AML-193 (cell line): ENCODE measurements at places on chromosomes 3 and 15.

DNA sequence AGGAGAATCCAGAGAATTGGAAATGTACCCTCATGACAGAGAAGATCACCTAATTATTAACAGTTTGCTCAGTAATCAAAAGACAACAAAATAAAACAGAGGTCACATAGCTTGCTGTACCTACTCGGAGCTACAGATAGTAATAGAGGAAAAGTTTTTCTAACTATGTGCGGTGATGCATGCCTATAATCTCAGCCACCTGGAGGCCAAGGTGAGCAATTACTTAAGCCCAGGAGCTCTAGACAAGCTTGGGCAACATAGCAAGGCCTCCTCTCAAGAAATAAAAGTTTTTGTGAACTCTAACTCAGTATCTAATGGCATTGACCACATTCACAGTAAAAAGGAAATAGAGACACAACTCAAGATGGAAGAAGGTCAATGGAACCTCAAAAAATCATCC is 243.6 kb downstream of the ATP8B4 start:
- no peak for DNase-seq

- no peak for DNase-seq
These were observed 76.9 kb upstream of the IGSF10 start for GRCh38 chr3:151537726-151538125.

- DNase-seq = no peak
These were observed 9.3 kb upstream of the PRICKLE2 start for GRCh38 chr3:64234571-64234970.

DNA sequence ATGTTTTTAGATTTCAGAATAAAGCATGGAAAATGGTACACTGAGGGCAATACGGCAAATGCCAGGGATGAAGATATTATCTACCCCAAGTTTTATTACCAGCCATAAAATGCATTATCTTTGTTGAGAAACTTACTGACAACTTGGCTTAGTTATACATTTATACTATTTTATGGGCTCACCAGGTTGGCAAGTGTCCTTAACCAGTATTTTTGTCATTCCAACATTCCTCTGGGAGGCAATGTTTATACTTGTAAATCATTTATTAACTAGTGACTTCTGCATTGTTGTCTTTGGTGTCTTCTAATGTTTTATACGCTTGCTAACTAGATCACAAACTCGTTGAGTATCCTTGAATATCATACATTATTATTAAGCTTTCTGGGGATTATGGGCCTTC is 18.0 kb upstream of the ADGRG7 start:
- no peak for DNase-seq

GRCh38 chr3:189513281-189514117 is 117.7 kb upstream of the TP63 start:
- no peak for DNase-seq

DNA sequence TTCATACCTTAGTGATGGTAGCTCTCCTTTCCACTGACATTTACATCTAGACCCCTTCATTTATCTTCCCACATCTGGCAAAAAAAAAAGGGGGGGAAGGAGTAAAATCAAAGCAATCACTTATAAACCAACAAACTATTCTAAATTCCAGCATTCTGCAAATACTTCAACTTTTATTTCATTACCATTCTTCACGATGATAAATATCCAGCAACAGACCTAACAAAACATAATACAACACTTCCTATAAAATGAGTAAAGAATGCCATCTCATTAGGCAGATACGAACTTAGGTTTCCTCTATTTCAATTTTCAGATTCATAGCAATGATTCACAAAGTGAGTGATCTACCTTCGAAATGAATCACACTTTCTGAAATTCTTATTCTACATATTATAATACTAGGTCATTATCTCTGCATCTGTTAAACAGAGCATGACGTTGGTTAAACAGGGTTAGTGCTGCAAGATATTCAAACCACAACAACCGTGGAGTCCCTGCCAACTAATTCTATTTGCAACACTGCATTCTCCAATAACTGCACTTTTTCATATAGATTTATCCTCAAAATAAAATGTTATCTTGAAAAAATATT is at the start of gene LRRFIP2:
Gene LRRFIP2, minus strand, starts transcription at position 51 of the 595 bp plus-strand sequence. CDS start 25,599 bp downstream, outside the sequence.
- DNase-seq = peak; percentile 43

DNA sequence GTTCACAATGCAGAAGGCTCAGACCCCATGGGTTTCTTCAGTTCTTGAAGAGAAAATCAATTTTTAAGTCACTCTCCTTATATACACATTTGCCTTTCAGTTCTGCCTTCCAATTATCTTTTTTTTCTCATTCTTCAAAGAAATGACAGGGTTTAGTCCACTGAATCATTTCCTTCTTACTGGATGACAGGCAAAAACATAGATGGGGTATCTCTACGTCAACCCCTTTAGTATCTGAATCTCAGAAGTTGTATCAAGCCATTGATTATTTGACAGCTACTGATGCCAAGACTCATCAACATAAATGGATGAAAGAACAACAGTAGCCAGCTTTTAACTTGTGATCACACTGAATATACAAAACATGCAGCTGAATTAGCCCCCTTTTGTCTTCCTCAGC is 6.5 kb downstream of the ATOSA start:
- DNase-seq = no peak

GRCh38 chr3:170709046-170709445 is 123.2 kb upstream of the SLC7A14 start:
- peak; percentile 57 for DNase-seq

GRCh38 chr3:172711454-172711795 is 558 bp upstream of the NCEH1 start:
- peak; percentile 91 for DNase-seq

GRCh38 chr3:76021376-76021775 is 236.0 kb upstream of the ZNF717 start:
- DNase-seq = no peak

DNA sequence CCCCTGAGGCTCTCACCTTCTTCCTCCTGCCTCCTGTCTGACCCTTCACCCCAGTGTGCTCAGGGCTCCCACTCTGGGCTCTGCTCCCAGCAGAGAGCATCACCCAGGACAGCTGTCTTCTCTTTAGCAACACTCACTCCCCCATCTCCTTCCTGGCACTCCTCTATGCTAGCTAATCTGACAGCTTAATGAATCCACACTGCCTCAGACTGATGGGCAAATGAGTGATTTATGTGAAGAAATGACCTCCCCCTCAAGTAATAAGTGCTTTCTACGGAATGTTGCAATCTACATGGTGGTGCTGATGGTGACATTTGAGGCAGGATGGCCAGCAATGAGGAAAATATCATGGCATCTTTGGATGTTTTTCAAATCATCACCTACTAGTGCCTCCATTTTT is 83.6 kb downstream of the LSM3 start:
- DNase-seq = no peak

- peak; percentile 88 for DNase-seq
These were observed 49.4 kb downstream of the NFKBIZ start for GRCh38 chr3:101898752-101899169.

DNA sequence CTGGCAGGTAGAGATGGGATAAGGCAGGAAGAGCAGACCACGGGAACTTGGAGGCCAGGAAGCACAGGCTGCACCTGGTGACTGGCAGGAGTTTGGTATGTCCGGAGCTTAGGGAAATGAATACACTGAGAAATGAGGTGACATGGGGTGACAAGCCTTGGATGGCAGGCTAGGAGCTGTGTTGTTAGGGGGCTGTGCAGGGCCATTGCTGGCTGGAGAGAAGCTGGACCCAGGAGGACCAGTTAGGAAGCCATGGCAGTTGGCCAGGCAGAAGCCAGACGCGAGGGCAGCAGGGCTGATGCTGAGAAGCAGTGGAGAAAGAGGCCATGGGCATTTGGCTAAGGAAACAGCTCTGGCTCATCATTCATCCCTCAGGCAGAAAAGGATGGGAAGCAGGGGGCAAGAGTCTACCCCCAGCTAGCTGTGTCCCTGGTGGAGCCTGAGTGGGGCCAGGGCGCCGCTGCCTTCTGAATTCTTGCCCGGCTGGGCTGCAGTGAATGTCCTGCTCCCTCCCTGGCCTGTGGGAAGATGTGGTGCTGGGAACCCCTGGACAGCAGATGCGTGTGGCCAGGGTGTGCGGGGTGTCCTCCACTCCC is 255.8 kb downstream of the FAM43A start:
- DNase-seq = no peak

- DNase-seq = no peak
These were observed 36.9 kb downstream of the NCK1 start for GRCh38 chr3:136898954-136899353.

- no peak for DNase-seq
These were observed 307.1 kb upstream of the DPH6 start for GRCh38 chr15:35852818-35853624.

GRCh38 chr15:59116141-59116540 is 11.2 kb downstream of the CCNB2 start:
- no peak for DNase-seq

DNA sequence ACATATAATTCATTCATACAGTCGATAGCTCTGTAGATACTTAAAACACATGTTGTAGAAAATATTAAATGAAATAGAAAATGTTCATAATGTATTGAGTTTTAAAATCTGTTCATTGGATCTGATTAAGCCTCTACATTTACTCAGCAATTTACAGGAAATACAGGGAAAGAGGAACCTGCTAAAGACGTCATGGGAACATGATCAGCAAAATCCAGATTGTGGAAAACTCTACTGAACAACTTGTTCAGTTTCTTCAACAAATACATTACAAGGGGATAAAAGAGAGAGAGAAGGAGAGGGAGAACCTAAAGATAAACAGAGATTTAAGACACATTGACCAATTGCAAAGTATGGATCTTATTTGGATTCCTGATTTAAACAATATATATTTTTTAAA is 46.7 kb downstream of the KLHL6 start:
- DNase-seq = no peak

DNA sequence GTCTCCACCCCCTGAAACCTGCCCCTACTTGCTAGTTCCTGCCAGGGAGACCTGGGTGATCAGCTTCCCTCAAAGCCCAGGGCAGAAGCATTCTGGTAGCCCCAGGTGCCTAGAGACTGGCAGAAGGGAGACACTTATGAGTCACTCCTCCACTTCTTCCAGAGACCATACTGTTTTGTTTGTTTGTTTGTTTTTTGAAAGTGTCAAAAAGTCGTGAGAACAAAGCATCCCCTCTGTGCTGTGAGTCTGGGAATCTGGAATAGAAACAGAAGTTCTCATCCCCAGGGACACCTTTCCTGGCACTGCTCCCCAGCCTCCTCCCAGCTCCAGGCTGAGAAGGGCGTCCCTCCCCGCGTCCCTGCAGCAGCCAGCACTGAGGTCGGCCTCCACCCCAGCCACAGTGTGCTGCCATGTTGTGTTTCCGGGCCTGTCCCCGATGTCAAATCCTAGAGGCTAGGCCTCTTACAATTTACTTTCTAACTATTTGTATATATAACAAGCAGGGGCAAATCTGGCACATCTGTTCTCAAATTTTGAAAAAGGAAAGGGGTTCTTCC is 573.0 kb downstream of the RBMS3 start:
- DNase-seq = no peak

DNA sequence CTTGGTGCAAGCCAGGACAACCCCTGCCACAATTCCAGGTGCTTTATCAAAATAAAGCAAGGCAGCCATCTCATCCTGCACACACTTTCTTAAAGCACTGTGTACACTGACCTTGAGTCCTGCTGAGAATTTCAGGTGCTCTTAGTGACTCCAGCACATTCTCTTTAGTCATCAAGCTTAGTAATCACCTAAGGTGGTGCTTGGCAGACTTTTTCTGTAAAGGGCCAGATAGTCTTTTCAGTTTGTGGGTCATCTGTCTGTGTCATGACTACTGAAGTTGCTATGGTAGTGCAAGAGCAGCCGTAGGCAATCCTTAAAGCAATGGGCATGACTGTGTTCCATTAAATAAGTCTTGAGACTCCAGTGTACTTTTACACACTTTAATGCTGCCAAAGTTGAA is 36.4 kb downstream of the RIOX2 start:
- no peak for DNase-seq

DNA sequence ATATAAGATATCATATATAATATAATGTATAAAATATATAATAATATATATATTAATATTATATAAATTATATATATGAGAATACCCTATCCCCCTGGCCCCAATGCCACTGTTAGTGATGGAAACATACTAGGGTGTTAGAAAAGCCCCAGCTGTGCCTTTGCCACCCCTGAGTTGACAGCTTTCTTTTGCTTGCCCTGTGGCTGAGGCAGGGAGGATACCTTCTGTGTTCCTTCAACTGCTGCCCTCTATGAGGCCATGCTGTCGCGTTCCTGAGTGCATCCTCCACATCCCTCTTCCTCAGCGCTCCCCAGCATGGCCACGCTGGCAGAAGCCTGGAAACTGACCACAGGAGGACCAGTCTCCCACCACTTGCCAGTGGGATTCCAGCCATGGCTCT is 26.3 kb downstream of the FAN1 start:
- no peak for DNase-seq

- DNase-seq = no peak
These were observed 22.0 kb downstream of the CXCR6 start for GRCh38 chr3:45965253-45965652.

DNA sequence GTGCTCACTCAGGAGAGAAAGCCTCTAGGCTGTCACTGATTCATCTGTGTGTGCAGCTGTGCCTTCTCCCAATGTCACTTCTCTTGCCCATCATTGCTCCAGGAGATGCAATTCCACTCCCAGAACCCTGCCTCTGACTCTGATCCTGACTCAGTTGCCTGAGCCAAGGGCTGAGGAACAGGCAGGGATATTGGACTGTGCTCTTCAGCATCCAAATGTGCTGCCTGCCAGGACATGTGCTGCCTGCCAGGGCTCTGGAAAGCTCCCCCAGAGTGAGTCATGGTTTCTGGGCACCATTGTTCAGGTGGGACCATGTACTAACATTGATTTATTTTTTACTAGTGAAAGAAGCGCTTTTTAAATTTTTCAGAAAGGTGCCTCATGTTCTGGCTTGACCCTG is 71.0 kb downstream of the TRIM42 start:
- DNase-seq = no peak

- no peak for DNase-seq
These were observed 227.2 kb downstream of the XXYLT1 start for GRCh38 chr3:195043607-195044339.

DNA sequence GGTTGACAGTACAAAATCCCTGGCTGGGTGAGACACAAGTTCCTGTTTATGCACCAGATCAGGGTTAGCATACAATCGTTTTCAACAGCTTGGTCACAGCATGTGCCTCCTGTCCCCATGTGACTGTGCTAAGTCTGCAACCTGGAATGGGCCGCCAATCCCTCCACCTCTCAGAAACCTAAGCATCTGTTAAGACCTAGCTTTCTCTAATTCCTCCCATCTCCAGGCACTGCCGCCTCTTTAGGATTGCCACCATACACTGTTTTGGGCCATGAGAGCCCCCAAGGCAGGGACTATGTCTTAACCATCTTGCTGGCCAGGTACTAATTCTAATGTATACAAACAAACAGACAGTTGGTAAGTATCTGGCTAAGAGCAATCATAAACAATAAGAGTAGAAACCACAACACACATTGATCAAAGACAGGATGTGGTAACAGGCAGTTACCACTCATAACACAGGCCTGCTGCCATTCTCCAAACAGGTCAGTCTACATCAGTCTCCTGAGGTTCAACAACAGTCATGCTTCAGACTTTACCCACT is 25.6 kb downstream of the SEC22C start:
- DNase-seq = no peak

GRCh38 chr3:161674402-161674801 is 177.8 kb downstream of the OTOL1 start:
- no peak for DNase-seq

GRCh38 chr3:139327861-139328260 is 16.0 kb upstream of the MRPS22 start:
- no peak for DNase-seq
